BJ (cell line): ENCODE measurements at places on chromosomes 3 and 15.
A peak's percentile ranks its signal among the peaks of the same experiment; 100 is the strongest.

DNA sequence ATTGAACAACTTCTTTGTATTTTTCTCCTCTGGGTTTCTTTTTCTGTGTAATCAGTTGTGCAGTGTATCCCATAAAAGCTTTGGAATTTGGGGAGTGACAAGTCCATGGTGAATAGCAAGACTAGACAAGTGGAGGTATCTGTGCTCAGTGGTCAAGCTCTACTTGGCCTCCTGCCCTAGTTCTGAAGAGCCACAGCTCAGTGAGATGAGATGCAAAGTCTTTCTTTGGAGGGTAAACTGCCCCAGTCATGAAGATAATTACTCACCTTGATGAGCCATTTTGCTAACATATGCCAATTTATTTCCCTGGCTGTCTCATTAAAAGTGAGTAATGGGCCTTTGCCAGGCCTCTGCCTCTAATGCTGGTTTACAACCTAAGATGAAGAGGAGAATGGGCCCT lies 271.2 kb upstream of the TRIM42 start:
- DNase-seq, result no peak

- no peak for DNase-seq
These were observed 3.1 kb upstream of the MAN2C1 start for GRCh38 chr15:75371486-75371885.

DNA sequence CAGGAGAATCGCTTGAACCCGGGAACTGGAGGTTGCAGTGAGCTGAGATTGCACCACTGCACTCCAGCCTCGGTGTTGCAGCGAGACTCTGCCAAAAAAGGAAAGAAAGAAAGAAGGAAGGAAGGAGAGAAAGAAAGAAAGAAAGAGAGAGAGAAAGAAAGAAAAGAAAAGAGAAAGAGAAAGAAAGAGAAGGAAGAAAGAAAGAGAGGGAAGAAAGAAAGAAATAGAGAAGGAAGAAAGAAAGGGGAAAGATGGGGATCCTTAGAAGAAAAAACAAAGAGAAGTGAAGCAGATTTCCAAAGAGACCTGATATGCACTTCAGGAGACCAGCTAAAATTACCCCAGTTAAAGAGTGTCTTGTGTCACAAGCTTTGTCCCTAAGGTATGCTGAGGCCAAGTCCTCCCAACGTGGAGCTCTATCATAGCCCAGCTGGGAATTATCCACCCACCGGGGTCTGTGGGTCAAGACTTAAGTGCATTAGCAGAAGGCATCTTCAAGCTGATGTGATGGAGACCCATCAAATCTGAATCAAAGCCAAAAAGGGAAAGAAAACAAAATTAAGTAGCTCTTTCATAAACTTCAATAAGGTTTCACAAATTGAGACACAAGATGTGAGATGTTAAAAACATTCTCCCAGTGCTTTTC lies 17.8 kb upstream of the AKAP13 start:
- DNase-seq, result no peak

DNA sequence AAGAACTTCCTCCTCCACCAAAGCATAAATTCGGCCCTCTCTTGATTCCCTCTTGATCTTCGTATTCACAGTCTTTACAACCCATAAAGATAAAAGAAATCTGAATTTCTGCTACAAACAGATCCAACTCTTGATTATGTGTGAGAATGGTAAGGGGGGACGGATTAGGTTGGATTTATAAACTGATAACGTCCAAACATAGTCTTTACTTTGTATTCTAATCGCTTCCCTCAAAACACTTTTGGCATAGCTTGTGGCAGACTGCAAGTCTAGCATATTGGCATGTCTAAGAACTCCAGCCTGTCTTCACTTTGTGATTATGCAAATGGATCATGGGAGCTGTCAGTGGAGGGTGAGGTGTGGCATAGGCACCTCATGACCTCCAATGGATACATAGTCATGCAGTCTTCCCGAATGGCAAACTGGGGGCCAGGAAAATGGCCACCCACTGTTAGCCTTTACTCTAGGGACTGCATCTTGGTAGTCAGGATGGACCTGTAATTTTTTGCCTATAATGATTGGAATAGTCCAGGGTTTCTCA lies 24.3 kb upstream of the GPR171 start:
- no peak for DNase-seq

GRCh38 chr15:72141171-72142084 lies 23.2 kb downstream of the SENP8 start:
- DNase-seq, result no peak

DNA sequence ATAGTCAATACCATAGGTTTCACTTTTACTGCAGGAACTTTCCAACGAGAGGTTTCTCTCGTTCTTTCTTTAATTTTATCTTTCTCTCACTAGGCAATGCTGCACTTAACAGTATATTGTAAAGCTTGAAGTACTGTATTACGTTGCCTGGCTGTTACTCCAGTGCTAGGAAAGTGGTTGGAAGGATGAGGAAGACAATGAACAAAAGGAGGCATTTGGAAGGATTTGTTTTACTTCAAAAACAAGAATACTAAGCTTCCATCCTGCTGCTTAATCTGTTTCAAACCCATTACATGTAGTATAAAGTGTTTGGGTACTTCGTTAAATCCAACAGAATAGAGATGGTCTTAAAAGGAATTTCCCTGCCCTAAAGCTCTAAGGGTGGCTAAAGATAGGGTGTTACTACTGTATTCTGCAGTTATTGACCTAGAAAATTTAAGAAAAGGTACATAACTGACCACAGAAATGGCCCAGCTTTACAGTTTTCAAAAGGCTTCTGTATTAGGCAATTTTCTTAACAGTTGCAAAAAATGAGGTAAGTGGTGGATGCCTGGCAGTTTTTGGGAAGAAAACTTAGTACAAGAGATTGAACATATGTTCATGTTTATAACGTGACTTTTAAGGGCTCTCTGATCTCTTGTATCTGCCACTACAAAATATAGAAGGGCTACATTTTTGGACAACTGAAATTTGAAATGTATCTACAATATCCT lies 785 bp upstream of the IFT57 start:
- no peak for DNase-seq

GRCh38 chr3:33954956-33955355 lies 156.5 kb downstream of the PDCD6IP start:
- no peak for DNase-seq

GRCh38 chr3:56878074-56878473 lies 76.3 kb upstream of the ARHGEF3 start:
- no peak for DNase-seq

DNA sequence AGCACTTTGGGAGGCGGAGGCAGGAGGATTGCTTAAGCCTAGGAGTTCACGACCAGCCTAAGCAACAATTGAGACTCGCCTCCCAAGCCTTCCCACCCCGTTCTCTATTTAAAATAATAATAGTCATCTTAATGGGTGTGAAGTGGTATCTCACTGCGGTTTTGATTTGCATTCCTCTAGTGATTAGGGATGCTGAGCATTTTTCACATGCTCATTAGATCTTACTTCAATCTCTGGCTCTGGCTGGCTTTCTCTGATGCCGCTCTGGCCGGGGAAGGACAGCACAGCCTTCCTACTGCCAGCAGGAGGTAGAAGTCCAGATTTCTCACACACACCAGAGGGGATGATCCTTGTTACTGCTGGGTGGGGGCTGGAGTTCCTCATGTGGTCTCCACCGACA lies 7.4 kb upstream of the EIF4A2 start:
- DNase-seq, result no peak

- no peak for DNase-seq
These were observed 68.1 kb downstream of the SENP2 start for GRCh38 chr3:185653949-185654757.

DNA sequence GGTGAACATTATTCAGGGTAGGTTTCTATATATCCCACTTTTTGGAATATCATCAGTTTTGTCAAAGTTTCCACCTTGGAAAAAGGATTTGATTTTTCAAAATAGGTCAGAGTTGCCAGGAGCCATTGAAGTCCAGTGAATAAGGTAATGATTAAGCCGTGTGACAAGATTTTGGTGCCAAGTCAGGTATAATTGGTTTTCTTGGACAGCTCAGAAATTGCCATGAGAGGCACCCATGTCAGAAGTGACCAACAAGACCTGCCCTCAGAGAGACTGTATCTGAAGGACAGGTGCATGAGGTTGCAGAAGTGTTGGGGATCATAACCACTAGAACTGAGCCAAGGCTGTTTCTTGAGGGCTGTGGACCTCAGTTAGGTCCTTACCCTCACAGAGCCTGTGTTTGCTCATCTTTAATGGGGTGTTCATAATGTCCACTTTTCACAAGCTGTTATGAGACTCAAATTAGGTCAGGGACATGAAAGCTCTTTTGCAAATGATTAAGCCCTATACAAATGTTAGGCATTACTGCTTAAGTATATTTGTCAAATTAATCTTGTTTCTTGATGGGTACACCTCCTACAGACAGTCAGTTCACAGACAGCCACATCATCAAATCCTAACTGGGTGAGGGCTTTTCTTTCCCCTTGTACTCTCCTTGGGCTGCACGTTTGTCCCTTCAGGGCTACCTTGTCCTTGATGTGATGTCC lies 32.3 kb downstream of the CASR start:
- no peak for DNase-seq

GRCh38 chr15:96947296-96948229 lies 617.1 kb downstream of the NR2F2 start:
- no peak for DNase-seq

DNA sequence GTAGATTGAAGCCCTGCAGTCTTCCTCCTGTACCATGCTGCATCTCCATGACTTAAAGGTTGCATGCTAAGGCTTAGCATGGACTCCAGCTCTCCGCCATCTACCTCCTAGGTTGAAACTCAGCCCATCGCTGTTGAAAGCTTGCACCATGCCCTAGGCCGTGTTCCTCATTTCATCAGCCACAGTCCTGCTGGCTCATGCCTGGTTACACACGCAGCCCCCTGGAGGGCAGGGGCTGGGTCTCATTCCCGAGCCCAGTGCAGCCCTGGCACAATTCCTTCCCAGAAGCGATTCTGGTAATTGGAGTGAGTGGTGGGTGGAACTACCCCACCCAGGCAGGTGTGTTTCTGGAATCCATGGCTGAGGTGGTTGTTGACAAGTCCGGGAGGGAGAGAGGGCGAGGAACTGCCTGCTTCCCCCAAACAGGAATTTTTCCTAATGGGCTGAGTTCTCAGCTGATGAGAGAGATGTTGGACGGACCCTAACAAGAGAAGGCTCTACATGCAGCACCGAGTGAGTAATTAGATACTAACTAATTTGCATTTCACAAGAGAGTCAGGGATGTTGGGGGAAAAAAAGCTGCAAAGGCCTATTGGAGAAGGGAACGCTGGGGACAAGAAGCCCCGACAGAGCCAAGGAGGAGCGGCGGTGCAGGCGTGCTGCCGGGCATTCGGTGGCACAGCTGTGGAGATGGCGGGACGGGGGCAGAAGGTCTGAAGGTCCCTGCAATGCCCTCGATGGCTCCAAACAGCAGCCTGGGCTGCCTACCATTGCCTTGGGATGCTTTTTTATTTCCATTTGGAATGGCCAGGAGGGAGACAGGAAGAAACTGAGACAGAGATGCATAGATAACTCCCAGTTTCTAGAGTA lies 92.3 kb upstream of the TLE3 start:
- no peak for DNase-seq

GRCh38 chr3:140067487-140067886 lies 132.5 kb downstream of the CLSTN2 start:
- no peak for DNase-seq

- DNase-seq, result peak; percentile 84
These were observed 243.3 kb upstream of the COL8A1 start for GRCh38 chr3:99394831-99395778.

- DNase-seq, result no peak
These were observed 216.9 kb downstream of the IGSF11 start for GRCh38 chr3:118817748-118818165.

- DNase-seq, result no peak
These were observed 123.2 kb downstream of the BDH1 start for GRCh38 chr3:197432384-197433127.

DNA sequence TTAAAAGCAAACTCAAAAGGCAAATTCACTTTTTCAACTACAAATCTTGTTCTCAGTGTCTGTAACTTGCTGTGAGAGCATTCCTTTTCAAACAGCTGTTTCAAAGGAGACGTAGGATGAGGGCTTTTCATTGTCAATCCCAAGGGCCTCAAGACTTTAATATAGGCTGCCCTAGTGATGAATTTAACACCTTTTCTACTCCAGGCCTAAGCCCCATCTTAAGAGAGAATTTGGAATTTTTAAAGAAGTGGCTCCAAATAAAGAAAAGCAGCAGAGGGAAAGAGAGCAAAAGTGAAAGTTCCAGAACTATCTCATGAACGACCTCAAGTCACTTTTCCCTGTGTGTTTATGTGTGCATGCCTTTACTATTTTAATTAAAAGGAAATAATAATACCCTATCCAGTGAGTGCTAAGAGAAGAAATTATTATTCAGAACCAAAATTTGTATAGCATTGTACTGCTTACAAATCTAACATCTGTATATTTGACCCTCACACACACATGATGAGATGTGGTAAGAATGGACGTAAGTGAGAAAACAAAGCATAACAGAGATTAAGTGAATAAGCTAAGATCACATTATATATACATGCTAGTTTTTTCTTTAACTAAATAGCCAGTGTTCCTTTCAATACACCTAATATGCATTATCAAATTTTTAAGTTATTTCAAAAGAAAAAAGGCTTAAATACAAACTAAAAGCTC lies 196.4 kb downstream of the VGLL3 start:
- DNase-seq, result no peak

- no peak for DNase-seq
These were observed 1035.4 kb upstream of the SEMA6D start for GRCh38 chr15:46681901-46682300.

DNA sequence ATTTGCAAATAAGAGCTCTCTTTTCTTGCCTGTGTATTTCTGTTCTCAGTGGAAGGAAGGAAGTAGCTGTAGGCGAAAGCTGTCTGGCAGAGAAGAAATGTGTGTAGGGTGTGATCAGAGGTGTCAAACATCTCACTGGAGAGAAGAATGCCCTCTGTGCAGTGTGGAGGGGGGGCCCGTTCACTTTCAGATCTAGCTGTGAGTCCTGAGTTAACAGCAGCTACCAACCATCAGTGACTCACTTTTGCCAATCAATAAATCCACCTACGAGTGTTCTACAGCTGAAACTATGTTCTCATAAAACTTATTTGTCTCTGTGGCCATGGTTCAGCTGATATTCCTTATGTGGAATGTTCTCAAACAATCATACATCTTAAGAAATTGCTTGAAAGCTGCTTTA lies 103.7 kb downstream of the FRMD4B start:
- DNase-seq, result no peak

DNA sequence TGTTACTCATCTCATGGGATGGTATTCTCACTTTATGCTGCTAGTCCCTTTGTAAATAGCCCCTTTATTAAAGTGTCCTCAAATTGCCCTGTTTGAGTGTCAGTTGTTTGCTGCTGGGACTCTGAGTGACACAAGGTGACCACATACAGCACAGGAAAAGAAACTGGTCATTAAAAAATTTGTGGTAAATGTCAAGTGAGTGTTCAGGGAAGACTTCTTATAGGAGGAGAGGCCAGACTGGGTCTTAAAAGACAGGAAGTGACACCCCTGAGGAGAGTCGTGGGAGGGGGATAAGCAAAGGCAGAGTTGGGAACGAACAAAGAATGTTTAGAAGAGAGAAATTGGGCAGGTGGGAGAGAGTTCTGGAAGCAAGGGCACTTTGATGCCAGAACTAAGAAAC lies 35.2 kb downstream of the CCR3 start:
- no peak for DNase-seq

- no peak for DNase-seq
These were observed 5.3 kb upstream of the BCL6 start for GRCh38 chr3:187750513-187751123.
